ENCODE measurements at places on chromosomes 5 and 9.
A peak's percentile ranks its signal among the peaks of the same experiment; 100 is the strongest.

DNA sequence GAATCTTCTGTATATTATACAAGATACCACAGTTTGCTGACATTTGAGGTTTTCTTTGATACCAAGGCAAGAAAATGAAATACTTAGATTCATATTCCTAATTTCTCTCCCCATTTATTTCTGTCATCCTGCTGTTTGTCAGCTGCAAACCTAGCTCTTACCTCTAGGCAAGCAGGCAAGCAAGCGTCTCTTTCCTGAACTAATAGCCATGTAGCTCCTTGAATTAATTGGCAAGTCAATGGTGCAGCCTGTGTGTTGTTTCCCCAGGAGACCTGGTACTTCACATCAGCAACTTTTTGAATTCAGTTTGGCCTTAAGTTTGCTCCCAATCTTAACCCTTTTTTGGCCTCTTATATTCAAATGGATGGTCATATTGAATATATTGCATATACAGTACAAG lies 573.6 kb upstream of the ARRDC3 start:
- DNase-seq: no peak

DNA sequence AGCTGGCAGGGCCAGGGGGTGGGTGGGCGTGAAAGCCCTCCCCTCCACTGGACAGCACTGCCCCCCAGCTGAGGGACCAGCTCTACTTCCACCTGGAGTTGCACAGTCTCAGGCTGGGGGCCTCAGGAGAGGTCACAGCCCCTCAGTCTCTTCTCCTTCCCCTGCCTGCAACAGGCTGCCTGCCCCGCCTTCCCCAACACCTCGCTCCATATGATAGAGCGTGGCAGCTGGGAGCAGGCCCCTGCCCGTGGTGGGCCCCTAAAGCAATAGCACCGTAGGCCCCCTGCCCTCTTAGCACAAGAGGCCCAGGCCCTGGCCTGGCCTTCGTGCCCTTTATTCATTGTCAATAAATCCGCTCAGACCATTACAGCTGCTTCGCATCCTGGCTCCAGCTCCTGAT lies 3.9 kb downstream of the RELL2 start:
- DNase-seq: no peak

- DNase-seq: no peak
Observed at GRCh38 chr5:14143841-14144585, 871 bp downstream of the TRIO start.

DNA sequence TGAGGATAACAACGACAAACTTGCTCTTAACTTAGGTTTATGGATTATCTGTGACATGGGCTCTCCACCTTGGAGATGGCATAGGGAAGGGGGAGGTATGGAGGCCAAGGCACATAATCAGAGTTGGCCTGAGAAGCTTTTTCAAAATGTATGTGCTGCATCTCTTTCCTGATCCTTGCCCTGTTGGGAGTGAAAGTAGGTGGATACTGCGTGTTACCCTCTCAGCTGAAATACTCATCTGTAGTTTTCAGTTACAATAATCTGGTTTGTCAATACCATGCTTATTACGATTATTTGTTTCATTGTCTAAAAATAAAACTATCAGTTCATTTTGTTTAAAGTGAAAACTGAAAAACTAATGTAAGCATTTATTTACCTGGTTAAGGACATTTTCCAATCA lies 86.7 kb downstream of the SLC44A1 start:
- DNase-seq: no peak

GRCh38 chr5:152869971-152870370 lies 464.9 kb upstream of the NMUR2 start:
- DNase-seq: no peak

DNA sequence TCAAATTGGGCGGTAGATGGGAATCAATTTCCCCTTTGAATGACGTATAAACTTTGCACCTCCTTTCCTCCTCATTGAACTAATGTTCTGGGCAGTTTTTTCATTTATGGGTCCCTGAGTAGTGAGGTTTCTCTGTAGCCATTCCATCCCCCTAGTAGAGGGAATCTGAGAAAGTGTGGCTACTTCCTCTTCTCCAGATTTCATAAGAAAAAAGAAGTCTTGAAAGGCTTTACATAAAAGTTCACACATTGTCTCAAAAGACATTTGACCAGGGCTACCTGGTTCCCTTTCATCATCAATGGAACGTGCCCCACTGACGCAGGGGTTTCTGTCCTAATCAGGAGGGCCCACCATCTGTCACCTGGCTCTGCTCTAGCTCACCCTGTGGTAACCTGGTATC lies 57.3 kb downstream of the CTSL start:
- no peak for DNase-seq

- peak; percentile 3 for DNase-seq
Observed at GRCh38 chr5:6581559-6582426, 51.1 kb downstream of the NSUN2 start.
